Stimulated activated CD4-positive, alpha-beta T cell treated with anti-CD3 and anti-CD28 coated beads, Interleukin-1b, Interleukin-23, amount 100 ng/mL, for 1 hour (primary cell): ENCODE measurements at places on chromosomes 5 and 9.

- DNase-seq = no peak
Observed at GRCh38 chr5:148186248-148187003, 16.4 kb upstream of the SPINK6 start.

DNA sequence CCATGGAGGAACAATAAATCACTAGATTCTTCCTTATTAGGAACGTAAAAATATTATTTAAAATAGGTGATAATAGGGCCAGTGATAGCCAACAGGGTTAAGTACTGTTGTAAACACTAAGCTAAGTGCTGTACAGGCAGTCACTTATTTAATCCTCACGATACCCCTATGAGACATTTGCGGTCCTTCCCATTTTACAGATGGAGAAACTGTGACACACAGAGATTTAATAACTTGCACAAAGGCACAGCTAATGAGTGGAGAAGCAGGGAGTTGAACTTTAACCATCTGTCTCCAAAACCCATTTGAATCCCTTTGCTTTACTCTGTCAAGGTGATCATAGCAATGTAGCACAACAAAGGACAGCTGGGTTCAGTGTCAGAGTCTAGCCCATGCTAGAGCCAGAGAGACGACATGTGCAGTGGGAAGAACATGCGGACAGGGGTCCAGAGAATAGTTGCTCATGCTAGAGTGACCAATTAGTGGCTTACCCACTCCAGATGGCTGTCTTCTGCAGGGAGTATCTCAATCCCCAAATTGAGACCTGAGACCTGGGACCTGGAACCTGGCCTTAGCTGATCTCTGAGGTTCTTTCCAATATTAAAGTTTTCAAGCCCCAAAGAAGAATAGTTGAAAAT, 28.9 kb downstream of the STXBP1 start:
- no peak for DNase-seq

DNA sequence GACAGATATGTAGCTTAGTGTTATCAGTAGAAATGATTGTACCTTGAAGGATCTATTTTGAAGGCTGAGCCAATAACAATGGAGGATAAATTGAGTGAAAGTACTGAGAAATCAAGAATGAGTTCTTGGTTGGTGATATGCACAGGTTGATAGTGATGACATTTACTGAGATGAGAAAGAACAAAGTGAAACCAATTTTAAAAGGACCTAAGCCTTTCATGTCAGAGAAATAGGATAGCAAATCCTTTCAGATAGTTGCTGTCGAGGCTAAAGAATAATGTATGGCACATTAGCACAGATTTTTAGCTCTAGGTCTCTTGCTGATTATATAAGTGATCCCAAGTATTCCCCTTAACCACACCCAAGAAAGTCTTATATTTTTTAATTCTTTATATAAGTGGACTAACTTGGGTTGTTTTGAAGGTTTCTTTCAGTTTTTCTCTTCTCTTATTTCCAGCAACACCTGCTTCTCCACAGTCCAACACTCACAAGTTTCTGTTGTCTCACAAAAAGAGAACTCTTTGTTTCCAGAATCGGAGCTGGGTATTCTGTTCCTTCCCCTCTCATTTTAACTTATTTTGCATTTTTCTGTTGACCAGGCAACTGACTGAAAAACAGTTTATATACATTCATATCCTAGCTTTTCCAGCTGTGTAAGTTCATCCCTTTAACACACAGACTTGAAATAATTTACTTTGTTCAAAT, 286.9 kb upstream of the ATP10B start:
- no peak for DNase-seq

GRCh38 chr9:135644631-135645218, 5.4 kb upstream of the GLT6D1 start:
- no peak for DNase-seq

DNA sequence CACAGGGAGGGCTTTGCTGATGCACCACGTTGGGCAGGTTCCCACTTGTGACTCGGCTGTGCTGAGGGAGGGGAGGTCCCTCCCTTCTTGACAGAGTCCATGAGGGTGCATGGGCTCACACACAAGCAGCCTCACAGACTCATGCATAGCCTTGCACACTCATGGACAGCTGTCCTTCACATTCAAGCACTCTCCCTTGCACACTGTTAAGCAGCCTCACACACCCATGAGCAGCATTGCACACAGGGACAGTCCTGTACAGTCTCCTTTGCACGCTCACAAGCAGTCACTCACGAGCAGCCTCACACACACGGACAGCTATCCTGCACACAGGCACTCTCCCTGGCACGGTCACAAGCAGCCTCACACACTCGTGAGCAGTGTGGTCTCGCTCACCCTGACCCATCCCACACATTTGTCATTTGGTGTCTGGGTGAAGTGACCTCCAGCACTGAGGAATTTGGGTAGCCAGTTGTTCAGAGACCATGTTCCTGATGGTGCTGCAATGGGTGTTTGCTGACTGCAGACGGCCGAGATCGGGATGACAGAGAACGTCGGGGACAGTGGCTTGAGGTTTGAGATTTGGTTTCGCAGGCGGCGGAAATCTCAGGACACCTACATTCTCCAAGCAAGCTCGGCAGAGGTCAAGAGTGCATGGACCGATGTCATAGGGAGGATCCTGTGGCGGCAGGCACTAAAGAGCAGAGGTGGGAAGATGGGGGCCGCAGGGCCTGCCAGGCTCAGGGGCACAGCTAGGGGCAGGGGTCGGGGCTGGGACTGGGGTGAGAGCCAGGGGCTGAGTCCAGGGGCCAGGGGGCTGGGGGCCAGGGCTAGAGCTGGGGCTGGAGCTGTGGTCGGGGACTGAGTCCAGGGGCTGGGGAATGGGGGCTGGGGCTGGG, 17.7 kb upstream of the LRRC14B start:
- DNase-seq = no peak
